Activated naive CD4-positive, alpha-beta T cell treated with anti-CD3 and anti-CD28 coated beads, Interleukin-2, amount 50 U/mL, for 72 hours (primary cell): ENCODE measurements at places on chromosomes 7 and 10.

DNA sequence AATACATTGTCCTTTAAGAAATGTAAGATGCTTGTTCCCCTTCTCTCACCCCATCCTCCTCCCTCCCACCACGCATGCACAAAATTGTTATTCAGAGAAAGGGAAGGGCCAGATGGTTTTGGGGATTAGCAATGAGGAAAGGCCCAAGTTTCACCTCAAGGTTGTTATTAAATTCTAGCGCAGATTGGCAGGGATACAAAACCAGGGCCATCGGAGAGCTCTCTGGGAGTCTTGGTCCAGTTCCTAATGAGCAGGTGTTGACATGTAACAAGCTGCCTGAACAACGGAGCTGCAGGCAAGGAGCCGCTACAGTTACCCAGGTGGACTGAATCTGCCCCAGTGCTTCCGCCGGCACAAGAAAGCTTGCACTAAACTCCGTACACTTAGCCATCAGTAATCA, 9.7 kb upstream of the ANK3 start:
- DNase-seq: no peak

- no peak for DNase-seq
These were observed 158.3 kb downstream of the TCF7L2 start for GRCh38 chr10:113108194-113108835.

GRCh38 chr7:95906851-95907250, 134.5 kb downstream of the DYNC1I1 start:
- DNase-seq: no peak

- no peak for DNase-seq
These were observed 9.1 kb downstream of the KLF6 start for GRCh38 chr10:3775696-3776551.

DNA sequence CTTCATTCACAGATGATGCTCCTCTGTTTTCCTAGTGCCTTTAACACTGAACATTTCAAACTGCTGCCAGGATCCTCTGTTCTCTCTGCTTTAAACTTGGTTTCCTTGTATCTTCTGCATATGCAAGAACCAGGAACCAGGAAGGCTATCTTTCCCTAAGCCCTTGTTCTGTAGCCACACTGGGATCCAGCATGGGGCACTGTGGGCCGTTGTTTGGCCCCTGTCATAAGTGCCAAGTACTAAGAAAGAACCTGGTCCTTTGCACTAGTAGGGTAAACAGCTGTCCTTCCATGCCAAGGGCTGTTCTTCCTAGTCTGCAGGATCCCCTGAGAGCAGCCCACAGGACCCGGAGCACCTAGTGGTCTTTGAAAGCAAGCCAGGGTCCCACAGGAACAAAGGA, 49.0 kb upstream of the TRIM8 start:
- DNase-seq: no peak

DNA sequence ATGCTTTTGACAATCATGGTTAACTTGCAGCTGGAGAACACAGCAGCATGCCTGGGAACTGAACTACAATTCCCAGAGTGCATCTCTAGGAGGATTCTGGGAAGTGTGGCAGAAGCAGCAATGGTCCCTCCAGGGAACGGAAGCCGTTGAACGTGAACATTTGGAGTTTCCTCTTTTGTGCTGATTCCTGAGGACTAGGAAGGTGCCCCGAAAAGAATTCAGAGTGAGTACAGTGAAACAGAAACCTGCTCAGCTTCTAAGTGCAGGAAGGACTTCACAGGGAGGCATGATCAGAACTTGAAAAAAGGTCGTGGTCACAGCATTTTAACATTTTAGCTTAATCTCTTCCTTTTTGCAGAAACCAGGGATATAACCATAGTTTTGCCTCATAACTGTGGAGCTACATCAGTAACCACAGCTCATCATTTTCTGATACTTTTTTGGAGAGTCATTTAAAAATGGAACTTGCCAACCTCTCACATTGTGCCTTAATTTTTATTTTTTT, at the start of gene NUDT13:
TSS of gene NUDT13 (plus strand) at position 111 of the 505 bp plus-strand sequence. CDS start 3,911 bp downstream, outside the sequence.
- peak; percentile 17 for DNase-seq

DNA sequence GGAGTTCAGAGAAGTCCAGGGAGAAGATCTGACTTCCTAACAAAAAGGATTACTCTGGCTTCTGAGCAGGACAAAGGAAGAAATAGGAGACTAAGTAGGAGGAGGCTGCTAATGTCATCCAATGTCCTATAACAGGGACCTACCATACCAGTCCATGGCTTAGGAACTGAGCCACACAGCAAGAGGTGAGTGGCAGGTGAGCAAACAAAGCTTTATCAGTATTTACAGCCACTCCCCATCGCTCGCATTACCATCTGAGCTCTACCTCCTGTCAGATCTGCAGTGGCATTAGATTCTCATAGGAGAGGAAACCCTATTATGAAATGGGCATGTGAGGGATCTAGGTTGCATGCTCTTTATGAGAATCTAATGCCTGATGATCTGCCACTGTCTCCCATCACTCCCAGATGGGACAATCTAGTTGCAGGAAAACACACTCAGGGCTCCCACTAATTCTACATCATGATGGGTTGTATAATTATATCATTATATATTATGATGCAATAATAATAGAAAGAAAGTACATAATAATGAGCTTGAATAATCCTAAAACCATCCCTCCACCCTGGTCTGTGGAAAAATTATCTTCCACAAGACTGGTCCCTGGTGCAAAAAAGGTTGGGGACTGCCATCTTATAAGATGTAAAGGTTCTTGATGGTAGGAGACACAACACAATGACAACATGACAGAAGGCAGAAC, 487.4 kb downstream of the PLXDC2 start:
- no peak for DNase-seq

DNA sequence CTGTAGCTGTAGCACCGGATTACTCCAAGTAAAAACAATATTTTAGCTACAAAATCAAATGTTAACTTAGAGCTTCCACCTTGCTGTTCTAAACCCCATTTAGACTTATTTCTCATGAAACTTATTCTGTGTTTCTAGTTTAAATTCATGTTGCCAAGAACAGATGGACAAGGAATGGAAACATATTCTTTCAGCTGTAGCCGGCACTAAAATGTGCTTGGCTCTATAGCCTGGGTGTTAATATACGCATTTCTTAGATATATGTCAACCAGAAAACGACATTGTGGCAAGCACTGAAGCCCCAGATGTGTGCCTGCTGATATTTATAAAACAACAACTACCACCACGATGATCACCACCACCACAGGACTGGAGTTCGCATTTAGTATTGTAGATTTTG, 190.3 kb upstream of the ETV1 start:
- DNase-seq: no peak

- DNase-seq: peak; percentile 50
These were observed 3.1 kb downstream of the RASGEF1A start for GRCh38 chr10:43263551-43264343.

DNA sequence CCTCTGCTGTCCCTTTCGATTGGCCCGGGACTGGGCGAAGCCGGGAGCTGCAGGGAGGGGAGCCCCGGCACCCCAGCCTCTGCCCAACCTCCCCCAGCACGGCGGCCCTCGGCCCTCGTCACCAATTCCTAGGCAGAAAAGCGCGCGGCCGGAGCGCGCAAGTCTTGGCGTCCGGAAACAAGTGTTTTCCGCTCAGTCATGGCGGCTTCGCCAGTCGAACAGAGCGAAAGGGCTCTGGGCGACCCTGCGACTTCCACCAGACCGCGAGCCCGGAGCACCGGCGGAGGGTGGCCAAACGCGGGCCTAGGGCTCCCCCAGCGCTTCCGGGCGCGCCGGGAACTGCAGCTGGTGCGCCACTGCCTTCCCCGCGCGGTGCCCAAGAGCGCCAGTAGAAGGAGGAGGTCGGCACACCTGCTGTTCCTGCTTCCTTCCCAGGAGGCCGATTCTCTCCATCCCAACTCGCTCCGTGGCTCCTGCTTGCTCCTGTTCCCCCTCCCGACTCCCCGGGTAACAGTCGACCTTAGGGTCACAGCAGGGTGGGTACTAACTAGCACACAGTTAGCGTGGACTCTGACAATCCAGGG, 729.9 kb downstream of the ZWINT start:
- peak; percentile 22 for DNase-seq

DNA sequence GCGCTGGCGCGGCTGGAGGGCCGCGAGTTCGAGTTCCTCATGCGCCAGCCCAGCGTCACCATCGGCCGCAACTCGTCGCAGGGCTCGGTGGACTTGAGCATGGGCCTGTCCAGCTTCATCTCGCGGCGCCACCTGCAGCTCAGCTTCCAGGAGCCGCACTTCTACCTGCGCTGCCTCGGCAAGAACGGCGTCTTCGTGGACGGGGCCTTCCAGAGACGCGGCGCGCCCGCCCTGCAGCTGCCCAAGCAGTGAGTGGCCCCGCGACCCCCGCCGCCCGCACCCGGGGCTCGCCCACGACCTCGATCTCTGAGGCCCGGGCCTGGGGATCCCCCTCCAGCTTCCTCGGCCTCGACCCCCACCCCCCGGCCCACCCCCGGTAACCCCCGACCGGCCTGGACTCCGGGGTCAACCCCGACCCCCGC, 537 bp downstream of the FOXK1 start:
- peak; percentile 61 for DNase-seq

DNA sequence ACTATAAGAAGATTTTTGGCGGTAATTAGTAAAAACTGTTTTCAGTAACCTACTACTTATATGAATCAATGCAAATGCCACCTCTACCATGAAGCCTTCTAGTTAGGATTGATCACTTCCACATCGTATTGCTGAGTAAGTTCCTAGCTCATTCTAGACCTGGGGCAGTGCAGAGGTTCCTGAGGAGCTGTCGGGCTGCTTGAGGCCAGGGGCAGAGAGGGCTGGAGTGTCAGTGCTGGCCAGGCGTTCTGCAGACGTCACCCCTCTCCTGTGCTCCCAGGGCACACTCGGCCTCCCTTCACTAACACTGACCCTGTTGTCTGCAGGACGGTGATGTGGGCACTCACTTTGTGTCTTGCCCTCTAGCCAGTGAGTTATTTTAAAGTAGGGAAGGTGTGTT, 275.7 kb downstream of the CELF2 start:
- DNase-seq: no peak

DNA sequence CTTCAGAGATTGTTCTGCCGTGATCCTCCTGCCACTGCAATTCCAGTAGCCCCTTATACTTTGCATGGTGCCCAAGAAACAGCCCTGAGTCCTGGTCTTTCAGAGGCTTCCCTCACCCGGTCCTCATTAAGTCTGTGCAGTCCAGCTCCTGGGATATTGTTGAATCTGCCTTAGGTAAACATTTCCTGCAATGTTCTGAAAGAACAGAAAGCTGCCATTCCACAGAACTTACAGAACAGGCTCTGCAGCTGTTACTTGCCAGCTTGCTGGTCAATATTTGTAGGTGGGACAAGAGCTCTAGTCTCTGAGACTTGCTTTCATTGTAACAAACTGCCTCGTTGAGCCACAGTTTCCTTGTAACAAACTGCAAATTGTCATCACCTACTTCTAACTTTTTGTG, 115.0 kb upstream of the KIF5B start:
- DNase-seq: no peak

- DNase-seq: no peak
These were observed 484.9 kb downstream of the GPAM start for GRCh38 chr10:111698711-111699110.

- DNase-seq: no peak
These were observed 16.6 kb downstream of the ACBD5 start for GRCh38 chr10:27223964-27224363.

GRCh38 chr7:156139112-156139511, 326.8 kb upstream of the SHH start:
- no peak for DNase-seq

- no peak for DNase-seq
These were observed 10.1 kb downstream of the ANKRD22 start for GRCh38 chr10:88841316-88842111.

- no peak for DNase-seq
These were observed 27.6 kb downstream of the COBL start for GRCh38 chr7:51288896-51289622.

- DNase-seq: no peak
These were observed 27.6 kb upstream of the PRKG1 start for GRCh38 chr10:51046654-51047053.

DNA sequence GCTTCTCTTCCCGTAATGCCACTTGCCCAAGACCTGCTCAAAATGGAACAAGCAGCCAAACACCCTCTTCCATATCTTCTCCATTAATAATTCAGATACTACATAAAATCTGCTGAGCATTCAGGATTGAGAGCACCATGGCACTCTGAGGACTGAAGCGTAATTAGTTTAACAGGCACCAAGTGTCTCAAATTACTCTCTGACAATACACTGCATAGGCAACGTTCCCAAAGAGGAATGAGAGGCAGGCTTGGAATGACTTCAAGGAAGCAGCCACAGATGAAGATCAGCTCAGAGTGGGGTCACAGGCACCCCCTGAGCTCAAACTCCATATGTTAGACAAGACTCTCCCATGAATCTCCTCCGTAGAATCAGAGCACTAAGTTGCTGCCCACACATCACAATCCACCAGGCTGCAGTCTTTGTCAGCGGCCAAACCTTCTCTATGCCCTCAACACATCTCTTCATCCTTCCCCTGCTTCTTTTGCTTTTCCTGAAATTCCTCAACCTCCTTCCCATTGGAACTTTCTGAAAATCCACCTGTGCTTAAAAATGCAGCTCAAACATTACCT, 4.7 kb upstream of the ABLIM1 start:
- no peak for DNase-seq

DNA sequence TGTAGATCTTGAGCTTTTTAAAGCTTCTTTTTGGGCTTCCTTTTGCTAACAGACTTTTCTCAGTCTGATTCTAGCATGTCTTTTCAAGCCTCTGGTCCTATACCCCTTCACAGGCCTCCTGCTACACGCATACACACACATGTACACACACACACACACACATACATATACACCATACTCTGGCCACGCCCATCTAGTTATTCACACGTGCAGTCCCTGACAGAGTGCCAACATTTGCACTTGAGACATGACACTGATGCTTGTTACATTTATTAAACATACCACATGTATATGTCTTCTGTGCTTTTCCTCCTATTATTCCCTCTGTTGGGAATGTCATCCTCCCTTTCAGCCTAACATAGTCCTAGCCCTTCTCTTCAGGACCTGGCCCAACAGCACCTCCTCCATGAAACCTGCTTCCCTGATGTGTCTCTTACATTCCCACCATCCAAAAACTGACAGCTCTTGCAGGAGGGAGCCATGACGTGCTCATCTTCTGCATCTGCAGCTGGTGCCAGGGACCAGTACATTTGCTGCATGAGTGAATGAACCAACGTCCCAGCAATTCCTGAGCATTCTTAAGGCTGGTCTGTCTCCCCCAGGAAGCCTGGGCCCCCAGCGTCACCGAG, 222.1 kb downstream of the ARHGAP12 start:
- DNase-seq: no peak

- DNase-seq: no peak
These were observed 7.2 kb downstream of the INA start for GRCh38 chr10:103284170-103284569.

GRCh38 chr7:87966271-87966670, 32.2 kb downstream of the ADAM22 start:
- no peak for DNase-seq

DNA sequence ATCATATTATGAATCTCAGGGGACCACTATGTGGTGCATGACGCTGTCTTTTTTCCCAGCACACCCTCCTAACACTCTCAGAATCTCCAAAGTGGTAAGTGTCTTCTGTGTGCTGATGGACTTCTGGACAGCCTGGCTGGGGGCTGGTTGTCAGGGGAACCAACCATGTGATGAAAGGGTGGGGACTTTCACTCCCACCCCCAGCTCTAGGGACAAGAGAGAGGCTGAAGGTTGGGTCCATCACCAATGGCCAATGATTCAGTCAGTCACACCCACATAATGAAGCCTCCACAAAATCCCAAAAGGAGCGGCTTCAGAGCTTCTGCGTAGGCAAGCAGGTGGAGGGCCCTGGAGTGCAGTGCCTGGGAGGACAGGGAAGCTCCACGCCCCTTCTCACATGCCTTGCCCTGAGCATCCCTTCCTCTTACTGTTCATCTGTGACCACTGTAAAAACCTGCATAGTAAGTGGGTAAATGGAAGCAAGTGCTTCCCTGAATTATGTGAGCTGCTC, 44.6 kb downstream of the RASGEF1A start:
- DNase-seq: no peak

GRCh38 chr7:855686-856369, 20.5 kb upstream of the GET4 start:
- no peak for DNase-seq
